ENCODE measurements at places on chromosomes 5 and 9.

- no peak for DNase-seq
These were observed 1581.8 kb upstream of the WWC1 start for GRCh38 chr5:166709691-166710090.

DNA sequence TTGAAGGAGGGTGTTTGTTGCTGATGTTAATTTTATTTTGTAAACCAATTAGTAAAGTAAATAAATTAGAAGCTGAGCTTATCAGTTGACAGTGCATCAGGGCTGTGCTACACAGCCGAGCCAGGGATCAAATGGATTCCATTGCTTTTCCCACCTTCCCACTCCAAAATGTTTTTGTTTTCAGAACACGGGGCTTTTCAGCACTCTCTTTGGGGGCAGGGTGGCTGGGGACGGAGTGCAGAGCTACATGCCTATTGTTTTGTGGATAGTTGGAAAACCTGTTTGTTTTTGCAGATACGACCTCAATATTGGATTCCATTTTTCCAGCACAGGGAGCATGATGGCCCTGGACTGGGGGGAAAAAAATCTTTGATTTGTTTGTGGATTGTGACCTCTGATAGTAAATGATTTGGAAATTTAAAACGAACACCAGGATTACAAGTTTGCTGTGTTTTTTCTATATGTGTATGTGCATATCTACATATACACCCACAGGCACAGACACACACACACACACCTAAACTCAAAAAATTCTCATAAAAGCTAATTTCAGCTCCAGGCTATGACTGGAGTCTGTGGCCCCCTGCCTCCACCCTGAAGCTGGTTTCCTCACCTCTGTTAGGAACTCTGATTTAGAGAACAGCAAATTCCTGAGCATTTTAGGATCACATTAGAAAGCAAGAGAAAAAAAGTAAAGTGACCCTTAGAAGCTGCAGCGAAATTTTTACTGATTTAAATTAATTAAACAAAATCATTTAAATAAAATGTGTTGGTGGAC, 371.7 kb upstream of the IRX2 start:
- DNase-seq: no peak

- DNase-seq: no peak
These were observed 32.4 kb downstream of the CEP72 start for GRCh38 chr5:644509-644908.

DNA sequence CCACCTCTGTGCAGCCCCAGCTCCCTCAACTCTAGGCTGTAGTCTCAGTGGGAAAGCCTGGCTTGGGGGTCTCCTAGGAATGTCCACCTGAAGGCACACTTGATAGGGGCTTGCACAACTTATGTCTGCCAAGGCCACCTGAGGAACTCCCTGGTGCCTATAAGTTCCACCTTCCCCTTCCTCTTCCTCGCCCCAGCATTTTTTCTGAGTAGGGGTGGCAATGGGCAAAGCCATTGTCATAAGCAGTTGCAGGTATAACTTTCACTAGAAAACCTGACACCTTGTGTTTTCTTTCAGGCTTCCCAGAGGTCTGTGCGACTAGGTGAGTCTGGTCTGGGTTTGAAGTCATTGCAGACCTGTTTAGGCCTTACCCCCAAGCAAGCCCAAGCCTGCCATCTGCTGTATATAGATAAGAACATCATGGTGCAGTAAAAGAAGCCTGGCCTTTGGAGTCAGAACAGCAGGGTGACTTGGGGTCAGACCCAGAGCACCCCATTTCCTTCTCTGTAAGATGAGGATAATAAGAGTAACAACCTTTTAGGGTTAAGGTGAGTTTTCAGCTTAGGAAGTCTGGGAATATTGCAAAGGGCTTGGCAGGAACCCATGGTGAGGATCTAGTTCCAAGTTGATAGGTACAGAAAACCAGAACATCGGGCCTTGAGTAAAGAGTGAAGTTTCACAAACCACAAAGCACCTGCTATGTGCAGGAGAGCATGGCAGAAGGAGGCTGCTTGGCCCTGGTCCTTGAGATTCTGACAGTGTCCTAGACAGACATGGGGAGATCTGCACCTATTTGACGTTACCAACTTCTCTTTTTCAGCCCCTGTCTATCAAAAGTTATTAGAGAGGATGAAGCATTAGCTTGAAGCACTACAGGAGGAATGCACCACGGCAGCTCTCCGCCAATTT, 33.8 kb downstream of the TGFBI start:
- DNase-seq: no peak

GRCh38 chr5:139403787-139404483, at the start of gene SPATA24:
TSS of gene SPATA24 (minus strand) at chr5:139404089. CDS start at chr5:139404060, 29 bp downstream.
- DNase-seq: peak; percentile 98

GRCh38 chr5:33338336-33339110, 102.2 kb upstream of the TARS1 start:
- DNase-seq: no peak

DNA sequence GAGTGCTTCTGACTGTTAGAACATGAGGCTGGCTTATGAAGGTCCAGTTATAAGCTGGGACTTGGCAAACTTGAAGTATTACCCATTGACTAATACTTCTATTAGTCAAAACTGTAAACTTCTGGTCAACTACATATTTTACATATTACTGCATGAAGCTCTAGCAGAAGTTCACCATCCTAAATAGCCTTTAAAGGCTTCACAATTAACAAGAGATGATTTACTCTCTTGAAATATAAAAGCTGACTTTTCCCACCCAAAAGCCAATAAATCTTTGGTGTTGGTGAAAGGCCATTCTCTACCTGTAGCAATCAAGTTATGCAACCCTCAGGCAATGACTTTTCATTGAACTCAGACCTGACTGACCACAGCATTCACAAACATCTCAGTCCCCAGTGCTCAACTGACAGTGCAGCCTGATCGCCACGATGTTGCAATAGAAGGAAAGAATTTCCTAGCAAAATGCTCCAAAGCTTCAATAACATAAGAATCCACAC, 345.6 kb downstream of the EBF1 start:
- no peak for DNase-seq

Data from stimulated activated CD4-positive, alpha-beta T cell treated with anti-CD3 and anti-CD28 coated beads, Interleukin-4, amount 100 ng/mL, for 48 hours (primary cell).